Aorta (tissue), 5 donors: ENCODE measurements at places on chromosomes 2 and 18. TPM values are rescaled to one million over a fixed set of nuclear protein-coding genes. Genes with fewer than 3 reads are reported as not detected.

GRCh38 chr18:48017635-48018034 is 87.2 kb upstream of the SMAD2 start:
- H3K36me3 ChIP-seq = no peaks in the 10 kb centered on the region
- no peaks in the 10 kb centered on the region for H3K27me3 ChIP-seq
- peak; percentile 8 for DNase-seq
- no peak overlapping the region for H3K4me3 ChIP-seq

- H3K4me1 ChIP-seq = no peaks in the 10 kb centered on the region
- DNase-seq = no peak
- peaks cover 19% of the 10 kb centered on the region for H3K36me3 ChIP-seq
These were observed 19.7 kb upstream of the SAG start for GRCh38 chr2:233287871-233288270.

Gene ALK
- 0.30 TPM for total RNA-seq

- DNase-seq = no peak
- H3K4me1 ChIP-seq = no peaks in the 10 kb centered on the region
- H3K4me3 ChIP-seq = no peak overlapping the region
- no peak overlapping the region for H3K27ac ChIP-seq
These were observed 333.3 kb downstream of the SLC8A1 start for GRCh38 chr2:40118622-40119021.

GRCh38 chr18:46624127-46624526 is 32.9 kb downstream of the LOXHD1 start:
- no peak overlapping the region for H3K4me3 ChIP-seq
- no peak for DNase-seq
- no peak overlapping the region for H3K27ac ChIP-seq

Gene SLC40A1
- 95.6 TPM for total RNA-seq

- no peak overlapping the region for H3K27ac ChIP-seq
- peak overlapping the region; percentile 91 for H3K4me3 ChIP-seq
- no peaks in the 10 kb centered on the region for H3K36me3 ChIP-seq
- no peaks in the 10 kb centered on the region for H3K4me1 ChIP-seq
- DNase-seq = peak; percentile 79
These were observed 219.8 kb downstream of the DPP10 start for GRCh38 chr2:114661971-114662939.
